ENCODE measurements at places on chromosomes 11 and 22.

GRCh38 chr11:8656291-8656690, 26.2 kb downstream of the TRIM66 start:
- no peaks in the 10 kb centered on the region for H3K4me1 ChIP-seq
- no peak overlapping the region for H3K27ac ChIP-seq
- no peak for DNase-seq
- no peaks in the 10 kb centered on the region for H3K27me3 ChIP-seq
- peaks cover 2% of the 10 kb centered on the region for H3K36me3 ChIP-seq
- no peak overlapping the region for H3K4me3 ChIP-seq

- no peaks in the 10 kb centered on the region for H3K36me3 ChIP-seq
- no peak overlapping the region for H3K4me3 ChIP-seq
- no peaks in the 10 kb centered on the region for H3K27me3 ChIP-seq
- H3K27ac ChIP-seq: no peak overlapping the region
Observed at GRCh38 chr11:86034710-86035109, 34.2 kb downstream of the PICALM start.

DNA sequence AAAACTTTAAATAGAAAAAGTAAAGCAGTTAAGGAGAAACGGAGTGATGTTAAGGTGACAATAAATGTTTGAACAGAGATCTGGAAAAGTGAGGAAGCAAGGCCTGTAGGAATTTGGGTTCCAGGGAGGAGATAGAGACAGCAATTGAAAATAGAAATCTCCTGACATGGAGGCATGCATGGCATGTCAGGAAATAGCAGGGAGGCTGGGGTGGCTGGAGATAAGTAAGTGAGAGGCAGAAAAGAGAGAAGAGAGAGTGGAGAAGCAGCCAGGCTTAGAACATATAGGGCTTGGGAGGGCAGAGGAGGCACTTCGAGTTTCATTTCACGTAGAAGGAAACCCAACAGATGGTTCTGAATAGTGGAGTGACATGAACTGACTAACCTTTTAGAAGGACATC, 185.5 kb downstream of the LRRC4C start:
- H3K4me3 ChIP-seq: no peak overlapping the region
- no peaks in the 10 kb centered on the region for H3K4me1 ChIP-seq
- no peaks in the 10 kb centered on the region for H3K36me3 ChIP-seq
- no peak for DNase-seq
- no peaks in the 10 kb centered on the region for H3K27me3 ChIP-seq

DNA sequence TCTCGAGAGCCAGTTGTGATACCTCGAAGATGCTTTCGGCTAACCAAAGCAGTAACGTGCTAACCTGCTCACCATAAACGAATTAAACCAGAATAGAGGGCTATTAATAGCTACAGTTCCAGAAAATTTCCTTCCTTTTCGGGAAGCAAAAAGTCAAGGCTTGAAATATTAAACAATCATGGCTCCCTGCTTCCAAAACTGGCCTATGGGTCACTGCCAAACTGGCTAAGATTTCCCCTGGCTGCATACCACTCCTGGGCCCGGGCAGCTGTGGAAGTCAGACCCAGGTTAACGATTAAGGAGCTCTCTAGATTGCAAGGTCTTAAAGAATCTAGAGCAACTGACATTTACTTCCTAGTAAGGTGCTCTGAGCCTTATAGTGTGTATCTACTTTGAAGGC, 1.7 kb downstream of the AMOTL1 start:
- H3K4me1 ChIP-seq: peaks cover 12% of the 10 kb centered on the region
- H3K27me3 ChIP-seq: no peaks in the 10 kb centered on the region
- H3K4me3 ChIP-seq: peak overlapping the region; percentile 61
- H3K36me3 ChIP-seq: no peaks in the 10 kb centered on the region
- DNase-seq: no peak

GRCh38 chr11:45546366-45546765, 119.1 kb downstream of the CHST1 start:
- no peaks in the 10 kb centered on the region for H3K36me3 ChIP-seq
- DNase-seq: no peak
- H3K4me1 ChIP-seq: no peaks in the 10 kb centered on the region
- peaks cover 53% of the 10 kb centered on the region for H3K27me3 ChIP-seq

DNA sequence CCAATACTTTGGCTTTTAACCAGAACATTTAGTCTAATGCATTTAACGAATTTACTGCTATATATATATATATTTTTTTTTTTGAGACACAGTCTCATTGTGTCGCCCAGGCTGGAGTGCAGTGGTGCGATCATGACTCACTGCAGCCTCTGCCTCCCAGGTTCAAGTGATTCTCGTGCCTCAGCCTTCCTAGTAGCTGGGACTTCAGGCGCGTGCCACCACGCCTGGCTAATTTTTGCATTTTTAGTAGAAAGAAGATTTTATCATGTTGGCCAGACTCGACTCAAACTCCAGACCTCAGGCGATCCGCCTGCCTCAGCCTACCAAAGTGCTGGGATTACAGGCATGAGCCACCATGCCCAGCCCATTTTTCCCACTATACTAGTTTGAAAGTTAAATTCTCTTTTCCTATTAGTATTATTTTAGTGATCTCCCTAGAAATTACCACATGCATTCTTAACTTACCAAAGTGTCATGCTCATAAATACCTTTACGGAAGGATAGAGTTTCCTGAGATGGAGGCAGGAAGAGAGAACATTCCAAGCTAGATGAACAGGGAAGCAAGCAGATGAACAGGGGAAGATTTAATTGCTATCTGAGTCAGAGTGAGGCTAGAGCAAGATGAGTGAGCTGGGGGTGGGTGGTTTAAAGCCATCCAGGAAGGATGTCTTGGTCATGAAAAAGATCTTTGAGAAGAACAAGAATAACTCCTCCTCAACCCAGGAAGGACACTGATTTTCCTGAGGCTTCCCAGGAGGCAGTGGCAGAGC, 4.4 kb upstream of the PGAP2 start:
- H3K4me3 ChIP-seq: no peak overlapping the region
- DNase-seq: no peak
- H3K36me3 ChIP-seq: no peaks in the 10 kb centered on the region
- no peaks in the 10 kb centered on the region for H3K27me3 ChIP-seq
- no peak overlapping the region for H3K27ac ChIP-seq

GRCh38 chr11:119880143-119880542, 151.1 kb upstream of the NECTIN1 start:
- no peaks in the 10 kb centered on the region for H3K4me1 ChIP-seq
- peaks cover 35% of the 10 kb centered on the region for H3K27me3 ChIP-seq
- H3K36me3 ChIP-seq: no peaks in the 10 kb centered on the region
- DNase-seq: no peak
- H3K27ac ChIP-seq: no peak overlapping the region

GRCh38 chr22:45230026-45230721, 10.5 kb downstream of the KIAA0930 start:
- no peak overlapping the region for H3K4me3 ChIP-seq
- H3K27ac ChIP-seq: no peak overlapping the region
- H3K36me3 ChIP-seq: no peaks in the 10 kb centered on the region
- no peaks in the 10 kb centered on the region for H3K27me3 ChIP-seq
- no peak for DNase-seq

DNA sequence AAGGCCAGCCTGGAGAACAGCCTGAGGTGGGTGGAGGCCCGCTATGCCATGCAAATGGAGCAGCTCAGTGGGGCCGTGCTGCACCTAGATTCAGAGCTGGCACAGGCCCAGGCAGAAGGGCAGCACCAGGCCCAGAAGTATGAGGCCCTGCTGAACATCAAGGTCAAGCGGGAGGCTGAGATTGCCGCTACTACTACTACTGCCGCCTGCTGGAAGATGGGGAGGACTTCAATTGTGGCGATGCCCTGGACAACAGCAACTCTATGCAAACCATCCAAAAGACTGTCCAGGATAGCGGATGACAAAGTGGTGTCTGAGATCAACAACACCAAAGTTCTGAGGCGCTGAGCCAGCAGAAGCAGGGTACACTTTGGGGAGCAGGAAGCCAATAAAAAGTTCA, 3.1 kb upstream of the TMEM218 start:
- DNase-seq: peak; percentile 34
- H3K27me3 ChIP-seq: no peaks in the 10 kb centered on the region
- no peak overlapping the region for H3K27ac ChIP-seq
- H3K4me1 ChIP-seq: peaks cover 17% of the 10 kb centered on the region
- no peak overlapping the region for H3K4me3 ChIP-seq
- no peaks in the 10 kb centered on the region for H3K36me3 ChIP-seq

- H3K36me3 ChIP-seq: no peaks in the 10 kb centered on the region
- no peak within 1 kb of the TSS for H3K4me3 ChIP-seq
- H3K4me1 ChIP-seq: peaks cover 6% of the 10 kb centered on the region
- H3K27me3 ChIP-seq: no peaks in the 10 kb centered on the region
- no peak within 1 kb of the TSS for H3K27ac ChIP-seq
- DNase-seq: no peak
Observed at GRCh38 chr11:17351510-17352176, at the start of gene NCR3LG1. Gene NCR3LG1 (plus strand): TSS chr11:17351800. CDS start chr11:17351970, 170 bp downstream.

- H3K36me3 ChIP-seq: no peaks in the 10 kb centered on the region
- DNase-seq: no peak
- H3K4me3 ChIP-seq: no peak overlapping the region
- no peak overlapping the region for H3K27ac ChIP-seq
- H3K4me1 ChIP-seq: no peaks in the 10 kb centered on the region
Observed at GRCh38 chr11:111819829-111820237, 51.5 kb downstream of the ALG9 start.

DNA sequence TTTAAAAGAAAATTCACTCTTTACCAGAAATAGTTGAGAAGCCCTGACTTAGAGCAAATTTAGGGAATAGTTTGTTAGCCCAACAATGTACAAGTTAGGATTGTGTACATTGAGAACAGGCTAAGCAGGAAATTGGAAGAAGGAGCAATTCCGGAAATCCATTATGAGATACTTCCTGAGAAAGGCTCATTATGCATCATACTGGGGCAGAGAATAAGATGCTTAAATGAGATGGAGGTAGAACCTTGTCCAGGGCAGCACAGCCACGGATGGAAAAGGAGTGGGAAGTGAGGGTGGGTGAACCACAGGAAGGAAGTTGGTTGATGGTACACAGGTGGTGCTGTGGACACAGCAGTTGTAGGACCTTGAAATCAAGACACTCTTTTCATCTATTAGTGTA, 180.2 kb downstream of the PGR start:
- H3K27me3 ChIP-seq: no peaks in the 10 kb centered on the region
- H3K36me3 ChIP-seq: no peaks in the 10 kb centered on the region
- no peak overlapping the region for H3K27ac ChIP-seq
- DNase-seq: no peak
- H3K4me3 ChIP-seq: no peak overlapping the region

DNA sequence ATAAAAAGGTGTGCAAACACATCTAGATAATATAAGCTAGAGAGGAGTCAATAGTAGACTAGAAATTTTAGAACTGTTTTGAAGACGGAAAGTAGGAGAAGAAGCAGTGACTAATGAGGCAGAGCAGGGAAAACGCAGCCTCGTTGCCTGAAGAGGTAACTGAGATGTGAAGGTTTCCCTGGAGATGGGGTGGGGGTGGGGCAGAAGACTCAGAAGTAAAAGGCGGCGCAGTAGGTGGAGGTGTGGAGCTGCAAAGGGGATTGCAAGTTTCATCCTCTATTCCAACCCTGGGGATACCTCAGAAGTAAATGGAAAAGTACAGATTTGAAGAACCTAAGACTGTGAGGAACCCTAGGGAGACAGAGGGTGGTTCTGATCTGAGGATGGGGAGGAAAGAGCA, 109.5 kb downstream of the TMPRSS5 start:
- no peak for DNase-seq
- H3K27ac ChIP-seq: no peak overlapping the region
- H3K4me3 ChIP-seq: no peak overlapping the region
- no peaks in the 10 kb centered on the region for H3K36me3 ChIP-seq
- H3K4me1 ChIP-seq: no peaks in the 10 kb centered on the region

DNA sequence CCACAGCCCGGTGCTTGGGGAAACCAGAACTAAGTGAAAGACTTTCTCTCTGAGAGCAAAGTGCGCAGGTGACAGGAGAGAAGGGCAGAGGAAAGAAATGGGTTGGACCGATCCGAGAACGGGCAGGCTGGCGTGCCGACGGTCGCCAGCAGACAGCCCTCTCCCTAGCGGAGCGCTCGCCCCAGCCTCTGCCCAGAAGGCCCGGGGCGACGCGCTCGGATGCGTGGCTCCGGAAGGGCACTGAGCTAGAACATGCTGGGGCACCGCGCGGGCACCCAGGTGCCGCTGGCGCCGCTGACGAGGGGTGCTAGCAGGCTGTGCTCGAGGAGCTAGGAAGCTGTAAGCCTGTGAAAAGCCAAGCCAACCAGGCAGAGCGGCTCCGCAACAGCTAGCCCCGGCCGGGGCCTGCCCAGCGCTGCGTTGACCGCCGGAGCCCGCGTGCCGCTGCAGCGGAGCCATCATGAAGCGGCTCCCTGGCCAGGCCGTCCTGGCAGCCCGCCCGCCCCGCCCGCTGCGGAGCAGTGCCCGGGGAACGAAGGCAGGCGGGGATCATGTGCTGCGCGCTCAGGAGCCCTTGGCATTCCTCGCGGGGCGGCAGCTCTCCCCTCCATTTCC, 22.1 kb upstream of the RRAS2 start:
- no peaks in the 10 kb centered on the region for H3K36me3 ChIP-seq
- H3K27ac ChIP-seq: peak overlapping the region; percentile 31
- no peaks in the 10 kb centered on the region for H3K27me3 ChIP-seq
- no peak for DNase-seq

GRCh38 chr11:124961972-124962609, 8.1 kb downstream of the CCDC15 start:
- H3K4me1 ChIP-seq: no peaks in the 10 kb centered on the region
- no peak overlapping the region for H3K27ac ChIP-seq
- H3K4me3 ChIP-seq: no peak overlapping the region
- DNase-seq: peak; percentile 71
- H3K36me3 ChIP-seq: no peaks in the 10 kb centered on the region

- no peaks in the 10 kb centered on the region for H3K27me3 ChIP-seq
- DNase-seq: no peak
- no peak overlapping the region for H3K27ac ChIP-seq
- H3K4me3 ChIP-seq: no peak overlapping the region
- H3K36me3 ChIP-seq: no peaks in the 10 kb centered on the region
Observed at GRCh38 chr11:91761406-91762025, 463.1 kb upstream of the FAT3 start.

GRCh38 chr11:17563231-17563646, 16.2 kb downstream of the OTOG start:
- H3K4me1 ChIP-seq: no peaks in the 10 kb centered on the region
- no peak for DNase-seq
- no peaks in the 10 kb centered on the region for H3K27me3 ChIP-seq
- H3K4me3 ChIP-seq: no peak overlapping the region
- H3K36me3 ChIP-seq: no peaks in the 10 kb centered on the region
- H3K27ac ChIP-seq: no peak overlapping the region
